ENCODE measurements at places on chromosomes 5 and 9. TPM values are rescaled to one million over a fixed set of nuclear protein-coding genes. Genes with fewer than 3 reads are reported as not detected.

GRCh38 chr5:55324815-55325418, 17.1 kb downstream of the MTREX start:
- H3K27me3 ChIP-seq, result no peaks in the 10 kb centered on the region
- no peaks in the 10 kb centered on the region for H3K36me3 ChIP-seq
- no peak for DNase-seq
- H3K4me3 ChIP-seq, result no peak overlapping the region

GRCh38 chr9:97666907-97667686, 30.0 kb downstream of the XPA start:
- peaks cover 6% of the 10 kb centered on the region for H3K36me3 ChIP-seq
- no peak overlapping the region for H3K27ac ChIP-seq
- no peaks in the 10 kb centered on the region for H3K4me1 ChIP-seq
- no peaks in the 10 kb centered on the region for H3K27me3 ChIP-seq
- no peak for DNase-seq

DNA sequence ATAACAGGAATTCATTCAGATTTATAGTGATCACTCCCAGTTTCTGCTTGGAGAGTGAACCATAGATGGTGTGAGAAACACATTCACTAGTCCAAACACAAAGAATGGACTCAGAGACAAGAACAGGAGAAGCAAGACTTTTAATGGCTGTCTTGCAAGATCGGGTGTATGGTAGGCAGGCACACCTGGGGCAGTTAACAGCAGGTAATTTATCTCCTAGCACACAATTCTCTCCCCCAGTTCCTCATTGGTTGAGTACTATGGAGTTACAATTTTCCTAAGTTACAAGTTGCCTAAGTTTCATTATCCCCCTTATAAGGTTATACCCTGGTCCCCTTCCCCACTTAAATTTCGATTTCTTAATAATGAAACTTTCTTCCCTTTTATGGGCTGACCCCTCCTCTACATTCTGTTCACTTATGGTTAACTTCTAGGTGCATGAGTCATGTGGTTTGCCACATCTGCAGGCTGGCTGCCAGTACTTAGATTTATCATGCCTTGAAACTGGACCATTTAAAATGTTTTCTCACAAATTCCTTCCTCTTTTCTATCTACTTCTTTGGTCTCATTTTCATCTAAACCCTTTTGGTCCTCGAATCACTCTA, 623.3 kb downstream of the HINT1 start:
- H3K27ac ChIP-seq, result no peak overlapping the region
- H3K4me3 ChIP-seq, result no peak overlapping the region
- H3K27me3 ChIP-seq, result no peaks in the 10 kb centered on the region
- no peaks in the 10 kb centered on the region for H3K36me3 ChIP-seq
- no peak for DNase-seq

- H3K4me1 ChIP-seq, result peaks cover 19% of the 10 kb centered on the region
- no peaks in the 10 kb centered on the region for H3K36me3 ChIP-seq
- no peak overlapping the region for H3K27ac ChIP-seq
Measured at GRCh38 chr5:140978260-140978659, 12.0 kb downstream of the PCDHAC2 start.

DNA sequence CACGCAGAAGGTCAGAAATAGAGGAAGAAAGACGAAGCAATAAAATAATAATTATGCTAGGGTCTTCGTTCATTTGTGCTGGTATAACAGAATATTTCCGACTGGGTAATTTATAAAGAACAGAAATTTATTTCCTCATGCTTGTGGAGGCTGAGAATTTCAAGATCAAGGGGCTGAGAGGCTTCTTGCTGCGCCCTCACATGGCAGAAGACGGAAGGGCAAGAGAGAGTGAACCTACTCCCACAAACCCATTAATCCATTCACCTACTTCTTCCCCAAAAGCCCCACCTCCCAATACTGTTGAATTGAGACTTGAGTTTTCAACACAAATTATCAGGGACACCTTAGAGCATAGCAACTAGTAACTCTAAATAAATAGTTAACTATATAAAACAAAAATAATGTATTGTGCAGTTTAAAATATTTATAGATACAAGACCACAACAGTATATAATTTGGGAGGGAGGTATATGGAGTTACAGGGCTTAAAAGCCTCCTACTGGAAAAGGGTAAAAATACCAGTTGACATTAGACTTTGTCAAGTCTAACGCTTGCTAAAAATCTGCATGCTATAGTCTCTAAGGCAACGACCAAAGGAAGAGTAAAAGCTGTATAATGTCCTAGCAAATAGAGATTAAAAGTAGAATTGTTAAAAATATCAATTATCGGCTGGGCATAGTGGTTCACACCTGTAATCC, 40.3 kb upstream of the NAA35 start:
- H3K4me1 ChIP-seq, result no peaks in the 10 kb centered on the region
- H3K27me3 ChIP-seq, result no peaks in the 10 kb centered on the region
- DNase-seq, result peak; percentile 69
- peaks cover 3% of the 10 kb centered on the region for H3K36me3 ChIP-seq
- no peak overlapping the region for H3K4me3 ChIP-seq

DNA sequence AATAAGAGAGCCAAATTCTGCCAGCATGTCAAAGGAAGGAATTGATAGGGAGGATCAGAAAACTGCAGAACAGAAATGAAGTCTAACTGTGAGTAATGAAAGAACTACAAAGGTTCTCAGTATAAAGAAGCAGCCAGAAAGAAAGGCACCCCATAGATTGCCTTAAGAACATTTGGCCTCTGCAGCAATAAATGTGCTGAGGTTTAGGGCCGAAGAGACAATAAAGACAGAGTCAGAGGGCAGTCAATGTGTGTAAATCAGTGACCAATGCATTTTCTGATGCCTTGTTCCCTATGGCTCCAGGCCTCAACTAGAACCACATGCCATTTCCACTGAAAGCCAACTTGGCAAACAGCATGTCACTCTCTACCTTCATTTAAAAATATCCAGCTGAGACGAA, 281.0 kb downstream of the HINT1 start:
- H3K27ac ChIP-seq, result no peak overlapping the region
- H3K36me3 ChIP-seq, result no peaks in the 10 kb centered on the region
- peaks cover 1% of the 10 kb centered on the region for H3K27me3 ChIP-seq
- H3K4me3 ChIP-seq, result no peak overlapping the region
- H3K4me1 ChIP-seq, result peaks cover 3% of the 10 kb centered on the region

GRCh38 chr9:78289474-78289873, 7.5 kb upstream of the PSAT1 start:
- H3K4me3 ChIP-seq, result no peak overlapping the region
- no peaks in the 10 kb centered on the region for H3K36me3 ChIP-seq
- DNase-seq, result no peak
- H3K27me3 ChIP-seq, result peaks cover 2% of the 10 kb centered on the region

DNA sequence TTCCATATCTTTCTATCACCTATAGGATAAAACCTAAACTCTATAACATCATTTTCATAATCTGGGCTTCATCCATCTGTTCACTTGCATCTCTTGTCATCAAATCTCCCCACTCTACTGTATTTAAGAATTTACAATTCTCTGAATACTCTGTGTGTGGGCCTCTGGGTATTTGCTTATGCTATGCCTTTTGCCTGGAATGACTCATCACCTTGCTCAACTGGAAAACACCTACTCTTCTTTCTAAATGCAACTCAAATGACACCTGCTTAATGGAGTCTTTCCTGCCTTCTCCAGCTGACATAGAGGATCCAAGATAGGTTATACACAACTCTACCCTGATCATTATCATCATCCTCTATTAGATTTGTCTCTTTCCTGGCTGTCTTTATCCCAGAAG, 421.7 kb downstream of the SPATA31D1 start:
- no peak overlapping the region for H3K4me3 ChIP-seq
- DNase-seq, result no peak
- no peaks in the 10 kb centered on the region for H3K36me3 ChIP-seq
- no peaks in the 10 kb centered on the region for H3K27me3 ChIP-seq
- no peaks in the 10 kb centered on the region for H3K4me1 ChIP-seq

DNA sequence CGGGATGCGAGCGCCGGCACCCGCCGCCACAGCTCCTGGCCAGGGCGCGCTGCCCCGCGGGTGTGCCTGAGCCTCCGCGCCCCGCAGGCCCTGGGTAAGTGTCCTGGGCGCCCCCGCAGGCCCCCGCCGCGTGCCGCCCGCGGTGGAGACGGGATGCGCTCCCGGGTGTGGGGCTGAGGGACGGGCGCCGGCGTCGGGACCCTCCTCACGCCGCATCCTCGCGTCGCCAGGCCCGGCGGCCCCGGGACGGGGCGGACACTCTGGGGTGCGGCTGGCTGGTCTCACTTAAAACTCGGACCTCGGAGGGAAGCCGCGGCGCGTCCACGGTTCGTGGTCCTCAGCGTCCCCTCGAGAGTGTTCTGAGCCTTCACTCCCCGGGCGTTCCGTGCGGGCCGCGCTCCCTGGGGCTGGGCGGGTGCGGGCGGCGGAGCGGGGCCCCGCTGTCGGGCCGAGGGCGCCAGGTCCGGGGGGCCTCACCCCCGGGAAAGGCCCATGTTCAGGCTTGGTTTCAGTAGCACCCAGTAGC, 275 bp downstream of the AHRR start:
- H3K36me3 ChIP-seq, result no peaks in the 10 kb centered on the region
- no peak overlapping the region for H3K4me3 ChIP-seq
- H3K4me1 ChIP-seq, result no peaks in the 10 kb centered on the region
- no peak for DNase-seq

- no peak overlapping the region for H3K27ac ChIP-seq
- no peak for DNase-seq
- no peaks in the 10 kb centered on the region for H3K36me3 ChIP-seq
- peaks cover 6% of the 10 kb centered on the region for H3K27me3 ChIP-seq
- H3K4me3 ChIP-seq, result peak overlapping the region; percentile 31
Measured at GRCh38 chr5:76718381-76718832, 2.5 kb downstream of the F2R start.

PPIC gene
- total RNA-seq, result 5.7 TPM

All from glutamatergic neuron (in vitro differentiated cells).